ENCODE measurements at places on chromosomes 3 and 15.

DNA sequence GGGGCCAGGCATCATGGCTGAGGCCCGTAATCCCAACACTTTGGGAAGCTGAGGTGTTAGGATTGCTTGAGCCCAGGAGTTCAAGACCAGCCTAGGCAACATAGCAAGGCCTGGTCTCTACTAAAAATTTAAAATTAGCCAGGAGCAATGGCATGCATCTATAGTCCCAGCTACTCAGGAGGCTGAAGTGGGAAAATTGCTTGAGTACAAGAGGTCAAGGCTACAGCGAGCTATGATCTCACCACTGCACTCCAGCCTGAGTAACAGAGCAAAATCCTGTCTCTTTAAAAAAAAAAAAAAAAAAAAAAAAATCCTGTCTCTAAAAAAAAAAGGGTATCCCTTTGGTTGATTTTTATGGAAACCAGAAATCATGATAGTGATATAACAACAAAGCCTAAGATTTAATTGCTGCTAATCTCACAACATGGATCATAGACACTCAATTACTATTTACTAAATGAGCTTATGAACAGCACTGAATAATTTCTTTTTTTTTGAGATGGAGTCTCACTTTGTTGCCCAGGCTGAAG lies 12.1 kb downstream of the PCLAF start:
- no peaks in the 10 kb centered on the region for H3K27me3 ChIP-seq
- no peaks in the 10 kb centered on the region for H3K4me1 ChIP-seq
- H3K27ac ChIP-seq, result no peak overlapping the region
- no peak for DNase-seq
- H3K36me3 ChIP-seq, result no peaks in the 10 kb centered on the region

DNA sequence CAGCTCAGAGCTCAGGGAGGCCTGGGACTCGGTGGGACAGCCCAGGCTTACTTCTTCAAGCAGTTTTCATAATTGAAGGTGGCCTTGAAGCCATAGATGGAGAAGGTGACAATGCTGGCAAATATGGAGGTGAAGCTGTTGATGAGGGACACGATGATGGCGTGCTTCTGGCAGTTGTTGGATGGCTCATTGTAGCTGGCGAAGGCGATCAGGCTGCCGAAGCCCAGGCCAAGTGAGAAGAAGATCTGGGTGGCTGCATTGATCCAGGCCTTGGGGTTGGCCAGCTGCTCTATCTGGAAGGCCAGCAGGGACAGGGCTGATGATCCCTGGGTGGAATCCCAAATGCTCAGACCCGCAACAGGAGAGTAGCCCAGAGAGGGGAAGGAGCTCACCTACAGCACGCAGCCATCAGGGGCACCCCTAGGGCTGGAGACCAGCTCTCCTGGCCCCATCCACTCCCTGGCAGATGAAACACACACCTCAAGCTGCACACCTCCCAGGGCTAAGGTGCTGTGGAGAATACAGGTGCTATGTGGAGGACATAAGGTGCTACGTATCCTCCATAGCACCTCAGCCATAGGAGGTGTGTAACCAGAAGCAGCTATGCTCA lies 25.1 kb downstream of the SLC6A20 start:
- H3K36me3 ChIP-seq, result no peaks in the 10 kb centered on the region
- peaks cover 13% of the 10 kb centered on the region for H3K4me1 ChIP-seq
- no peak overlapping the region for H3K4me3 ChIP-seq
- no peak overlapping the region for H3K27ac ChIP-seq

DNA sequence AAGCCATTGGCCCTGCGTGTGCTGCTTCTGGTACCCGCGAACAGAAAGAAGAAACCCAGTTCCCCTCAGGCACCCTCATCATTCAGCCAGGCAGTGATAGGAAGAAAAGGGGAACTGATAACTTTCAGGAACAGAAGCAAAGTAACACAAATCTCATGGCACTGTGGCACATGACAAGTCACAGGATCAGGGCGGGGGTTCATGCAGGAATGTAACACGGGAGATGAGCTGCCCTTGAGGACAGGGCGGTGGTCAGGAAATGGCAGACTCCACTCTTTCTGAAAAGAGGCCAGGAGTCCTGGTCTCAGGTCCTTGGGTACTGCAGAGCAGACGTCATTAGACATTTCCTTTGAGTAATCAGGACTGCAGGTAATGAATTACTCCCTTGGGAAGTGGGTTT lies 95.5 kb downstream of the CCNL1 start:
- H3K27me3 ChIP-seq, result no peaks in the 10 kb centered on the region
- H3K27ac ChIP-seq, result no peak overlapping the region
- H3K36me3 ChIP-seq, result no peaks in the 10 kb centered on the region
- DNase-seq, result no peak

- no peaks in the 10 kb centered on the region for H3K27me3 ChIP-seq
- no peak overlapping the region for H3K4me3 ChIP-seq
- peaks cover 5% of the 10 kb centered on the region for H3K36me3 ChIP-seq
- H3K27ac ChIP-seq, result no peak overlapping the region
Observed at GRCh38 chr3:123559040-123559861, 25.6 kb downstream of the HACD2 start.

GRCh38 chr3:177960722-177961121 lies 575.5 kb upstream of the KCNMB2 start:
- DNase-seq, result no peak
- H3K27ac ChIP-seq, result no peak overlapping the region
- no peaks in the 10 kb centered on the region for H3K27me3 ChIP-seq
- no peaks in the 10 kb centered on the region for H3K36me3 ChIP-seq

DNA sequence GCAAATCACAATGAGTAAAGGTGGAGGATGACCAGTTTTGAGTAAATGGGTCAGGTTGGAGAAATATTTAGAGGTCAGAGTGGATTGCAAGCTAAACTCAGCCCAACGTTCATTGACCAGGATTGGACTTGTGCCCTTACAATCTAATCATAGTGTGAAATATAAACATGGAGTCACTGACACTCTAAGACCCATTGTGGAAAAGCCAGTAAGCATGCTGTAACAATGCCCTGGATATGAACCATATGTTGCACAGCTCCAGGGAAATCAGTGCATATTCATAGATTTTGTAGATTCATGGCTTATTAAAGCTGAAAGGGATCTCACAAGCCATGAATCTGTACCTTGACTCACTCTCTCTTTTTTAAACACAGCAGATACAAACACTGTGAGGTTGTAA lies 660.2 kb upstream of the LMCD1 start:
- H3K36me3 ChIP-seq, result no peaks in the 10 kb centered on the region
- H3K4me3 ChIP-seq, result no peak overlapping the region
- no peak overlapping the region for H3K27ac ChIP-seq
- no peaks in the 10 kb centered on the region for H3K27me3 ChIP-seq
- H3K4me1 ChIP-seq, result no peaks in the 10 kb centered on the region

DNA sequence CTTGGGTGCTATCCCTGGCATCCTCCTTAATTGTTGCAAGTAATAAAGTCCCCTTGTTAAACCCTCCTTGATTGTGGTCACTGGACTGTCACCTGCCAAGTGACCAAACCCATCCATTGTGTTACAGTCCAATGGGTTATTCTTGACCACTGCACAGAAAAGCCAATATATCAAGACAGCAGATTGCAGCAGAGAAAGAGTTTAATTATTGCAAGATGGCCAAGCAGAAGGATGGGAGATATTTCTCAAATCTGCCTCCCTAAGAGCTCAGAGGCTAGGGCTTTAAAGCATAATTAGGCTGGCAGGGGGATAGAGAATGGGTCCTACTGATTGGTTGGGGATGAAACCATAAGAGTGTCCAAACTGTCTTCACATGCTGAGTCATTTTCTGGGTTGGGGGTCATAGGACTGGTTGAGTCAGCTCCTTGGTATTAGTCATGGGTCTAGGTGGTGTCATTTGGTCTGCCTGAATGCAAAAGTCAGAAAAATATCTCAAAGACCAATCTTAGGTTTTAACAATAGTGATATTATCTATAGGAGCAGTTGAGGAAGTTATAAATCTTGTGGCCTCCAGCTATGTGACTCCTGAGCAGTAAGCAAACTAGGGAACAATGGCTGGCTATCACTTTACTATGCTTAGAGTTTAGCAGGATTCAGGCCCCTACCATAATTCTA lies 19.1 kb upstream of the XYLB start:
- H3K27ac ChIP-seq, result no peak overlapping the region
- no peak for DNase-seq
- no peaks in the 10 kb centered on the region for H3K36me3 ChIP-seq
- H3K27me3 ChIP-seq, result peaks cover 19% of the 10 kb centered on the region

DNA sequence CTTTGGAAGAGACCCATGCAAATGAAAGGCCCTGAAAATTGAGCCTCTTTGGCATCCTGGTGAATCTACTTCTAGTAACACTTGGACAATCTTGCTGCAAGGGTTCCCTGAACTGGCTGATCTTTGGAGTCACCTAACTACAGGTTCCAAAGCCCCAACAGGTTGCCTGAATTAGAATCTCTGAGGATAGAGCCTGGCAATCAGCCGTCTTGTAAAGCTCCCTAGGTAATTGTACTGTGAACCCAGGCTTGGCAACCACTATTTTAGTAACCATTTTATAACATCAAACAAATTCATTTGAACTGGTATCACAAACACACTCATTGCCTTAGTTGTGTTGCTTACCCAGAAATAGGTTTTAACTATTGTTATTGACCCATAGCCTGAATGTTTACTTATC lies 20.1 kb downstream of the PAQR9 start:
- H3K4me1 ChIP-seq, result peaks cover 8% of the 10 kb centered on the region
- H3K27me3 ChIP-seq, result peaks cover 3% of the 10 kb centered on the region
- no peak for DNase-seq

DNA sequence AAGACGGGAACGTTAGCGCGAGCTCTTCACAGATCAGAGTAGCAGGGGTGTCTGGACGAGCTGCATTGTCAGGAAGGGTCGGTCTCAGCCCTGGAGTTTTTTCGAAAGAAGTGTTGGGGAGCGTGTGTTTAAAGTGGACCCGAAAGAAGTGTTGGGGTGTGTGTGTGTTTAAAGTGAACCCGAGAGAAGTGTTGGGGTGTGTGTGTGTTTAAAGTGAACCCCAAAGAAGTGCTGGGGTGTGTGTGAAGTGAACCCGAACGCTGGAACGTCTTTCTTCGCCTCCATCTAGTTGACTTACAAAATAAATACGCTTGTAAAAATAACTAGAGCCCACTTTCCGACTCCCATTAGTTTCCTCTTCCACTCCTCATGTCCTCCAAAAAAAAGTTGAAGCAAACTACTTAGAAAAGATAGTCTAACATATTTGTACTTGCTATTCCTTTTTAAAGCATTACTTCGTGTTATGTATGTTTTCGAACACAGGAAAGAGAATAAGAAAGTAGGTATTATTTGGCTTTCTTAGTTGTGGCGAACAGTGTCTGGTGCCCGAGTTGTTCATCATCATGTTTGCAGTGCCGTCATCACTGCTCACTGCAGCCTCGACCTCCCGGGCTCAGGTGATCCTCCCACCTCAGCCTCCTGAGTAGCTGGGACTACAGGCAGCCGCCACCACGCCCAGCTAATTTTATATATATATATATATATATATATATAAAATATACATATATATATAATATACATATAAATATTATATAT lies 1.0 kb downstream of the LRCH3 start:
- DNase-seq, result peak; percentile 47
- no peaks in the 10 kb centered on the region for H3K36me3 ChIP-seq
- H3K27ac ChIP-seq, result peak overlapping the region; percentile 98
- peaks cover 14% of the 10 kb centered on the region for H3K4me1 ChIP-seq
- H3K27me3 ChIP-seq, result no peaks in the 10 kb centered on the region

GRCh38 chr15:37004373-37004869 lies 95.9 kb downstream of the MEIS2 start:
- no peaks in the 10 kb centered on the region for H3K36me3 ChIP-seq
- no peaks in the 10 kb centered on the region for H3K4me1 ChIP-seq
- H3K27me3 ChIP-seq, result no peaks in the 10 kb centered on the region

- H3K27me3 ChIP-seq, result peaks cover 15% of the 10 kb centered on the region
- peaks cover 3% of the 10 kb centered on the region for H3K4me1 ChIP-seq
- no peak overlapping the region for H3K4me3 ChIP-seq
- no peaks in the 10 kb centered on the region for H3K36me3 ChIP-seq
Observed at GRCh38 chr15:69085325-69086081, 71.0 kb downstream of the NOX5 start.

GRCh38 chr15:93073465-93073952 lies 15.5 kb downstream of the RGMA start:
- peak; percentile 13 for DNase-seq
- H3K27me3 ChIP-seq, result no peaks in the 10 kb centered on the region
- peak overlapping the region; percentile 17 for H3K4me3 ChIP-seq
- no peak overlapping the region for H3K27ac ChIP-seq

- no peaks in the 10 kb centered on the region for H3K4me1 ChIP-seq
- H3K4me3 ChIP-seq, result no peak overlapping the region
- no peaks in the 10 kb centered on the region for H3K36me3 ChIP-seq
- no peak overlapping the region for H3K27ac ChIP-seq
- peaks cover 16% of the 10 kb centered on the region for H3K27me3 ChIP-seq
Observed at GRCh38 chr3:10927551-10927950, 65.0 kb upstream of the SLC6A1 start.

- no peak overlapping the region for H3K4me3 ChIP-seq
- H3K27ac ChIP-seq, result no peak overlapping the region
- H3K27me3 ChIP-seq, result no peaks in the 10 kb centered on the region
- no peaks in the 10 kb centered on the region for H3K36me3 ChIP-seq
- DNase-seq, result no peak
Observed at GRCh38 chr3:9226326-9226725, 23.1 kb downstream of the SRGAP3 start.

DNA sequence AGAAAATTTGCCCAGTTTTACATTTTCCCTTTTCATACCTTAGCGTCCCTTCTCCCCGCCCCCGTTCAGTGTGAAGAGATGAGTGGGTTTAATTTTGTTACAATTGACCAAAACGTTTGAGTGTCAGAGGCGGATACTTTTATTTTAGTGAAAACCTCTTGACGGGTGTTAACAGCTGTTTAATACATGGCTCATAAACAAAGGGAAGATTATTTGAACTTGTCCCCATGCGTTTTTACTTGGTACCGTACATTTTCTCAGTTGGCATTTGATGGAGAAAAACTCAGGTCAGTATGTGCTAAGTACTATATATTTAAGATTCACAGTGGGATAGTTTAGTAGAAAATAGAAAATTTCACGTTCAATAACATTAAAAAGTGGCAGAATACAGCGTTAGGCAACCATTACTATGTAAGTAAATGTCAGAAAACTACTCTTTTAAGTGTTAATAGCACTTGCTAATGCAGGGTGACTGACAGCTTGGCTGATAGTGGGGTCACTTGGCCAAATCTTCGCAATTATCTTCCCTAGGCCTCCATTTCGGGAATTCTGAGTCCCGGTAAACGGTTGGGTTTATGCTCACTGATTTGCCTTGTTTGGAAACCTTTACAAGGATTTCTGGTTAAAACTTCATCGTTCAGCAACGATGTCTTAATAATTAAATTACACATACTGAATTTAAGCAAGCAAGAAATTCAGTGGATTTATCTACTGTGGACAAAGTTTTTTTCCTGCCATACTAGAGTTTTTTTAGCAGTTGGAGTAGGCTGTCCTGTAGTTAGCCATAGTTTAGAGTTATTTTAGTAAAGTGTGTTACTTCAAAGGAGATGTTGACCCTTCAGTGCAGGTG lies 4.8 kb downstream of the CHD2 start:
- no peak for DNase-seq
- peak overlapping the region; percentile 87 for H3K4me3 ChIP-seq
- H3K27me3 ChIP-seq, result no peaks in the 10 kb centered on the region
- peaks cover 62% of the 10 kb centered on the region for H3K4me1 ChIP-seq
- peaks cover 18% of the 10 kb centered on the region for H3K36me3 ChIP-seq

Data from T-cell (primary cell).